ENCODE measurements at places on chromosomes 5 and 9.

DNA sequence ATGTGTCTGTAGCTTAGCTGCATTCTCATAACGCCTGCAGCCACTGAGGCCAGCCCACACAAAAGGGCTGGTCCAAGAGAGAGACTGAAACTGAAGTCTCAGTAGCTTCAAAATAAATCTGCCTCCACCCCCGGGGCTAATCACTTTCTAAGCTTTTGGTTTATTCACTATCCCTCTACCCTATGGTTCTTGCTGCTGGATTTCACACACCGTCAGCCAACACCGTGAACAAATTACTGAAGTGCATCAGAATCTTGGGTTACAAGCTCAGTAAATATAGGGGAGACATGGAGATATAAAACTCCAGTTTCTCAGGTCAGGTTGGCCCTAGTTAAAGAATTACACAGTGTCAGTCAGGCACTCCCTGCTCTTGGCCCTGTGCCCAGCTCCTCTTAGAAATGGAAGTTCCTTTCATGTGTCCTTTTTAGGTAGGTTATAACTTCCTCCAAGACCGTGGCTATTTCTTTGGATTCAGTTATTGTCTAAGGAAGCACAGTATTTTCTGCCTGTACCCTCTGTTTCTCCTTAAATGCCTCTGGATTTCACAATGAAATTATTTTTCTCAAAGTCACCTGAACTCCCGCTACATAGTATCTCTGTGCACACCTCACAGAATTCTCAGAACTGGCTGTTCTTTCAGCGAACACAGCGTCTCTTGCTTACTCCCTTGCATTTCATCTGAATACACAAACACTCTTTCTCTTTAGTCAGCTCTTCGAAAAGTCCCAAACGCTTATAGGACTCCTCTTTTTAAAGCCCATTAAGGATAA is 112.5 kb downstream of the FAM174A start:
- no peak for DNase-seq

GRCh38 chr9:83639266-83639665 is 16.3 kb downstream of the IDNK start:
- no peak for DNase-seq

GRCh38 chr5:143073766-143074165 is 303.6 kb downstream of the ARHGAP26 start:
- DNase-seq, result no peak

GRCh38 chr5:179699616-179700237 is 960 bp downstream of the CANX start:
- DNase-seq, result peak; percentile 8

GRCh38 chr5:112270299-112271293 is 148.5 kb downstream of the EPB41L4A start:
- DNase-seq, result no peak

GRCh38 chr9:38047301-38048251 is 21.5 kb downstream of the SHB start:
- no peak for DNase-seq

- peak; percentile 27 for DNase-seq
Observed at GRCh38 chr9:136045595-136046553, 49.2 kb downstream of the NACC2 start.

DNA sequence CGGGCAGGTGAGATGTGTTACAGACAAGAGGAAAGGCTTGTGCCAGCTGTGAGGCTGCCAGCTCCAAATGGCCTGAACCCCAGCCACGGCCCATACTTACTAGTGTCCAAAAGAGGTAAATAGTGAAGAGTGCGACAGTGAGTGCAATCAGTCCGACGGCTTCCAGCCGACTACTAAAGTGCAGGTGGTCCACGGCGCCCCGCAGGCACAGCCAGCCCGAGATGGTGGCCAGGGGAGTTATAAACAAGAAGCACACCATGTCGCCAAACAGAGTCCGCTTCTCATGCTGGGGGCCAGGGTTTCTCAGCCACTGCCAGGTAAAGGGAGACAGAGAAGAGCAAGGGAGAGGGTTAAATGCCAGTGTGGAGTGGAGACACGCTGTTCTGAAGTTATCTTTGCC is 101.1 kb downstream of the LMNB1 start:
- no peak for DNase-seq

GRCh38 chr9:137851516-137852267 is 25.9 kb upstream of the CACNA1B start:
- no peak for DNase-seq

- no peak for DNase-seq
Observed at GRCh38 chr5:570446-570845, 41.7 kb upstream of the CEP72 start.

GRCh38 chr9:84238652-84239051 is 101.9 kb downstream of the SLC28A3 start:
- DNase-seq, result no peak

DNA sequence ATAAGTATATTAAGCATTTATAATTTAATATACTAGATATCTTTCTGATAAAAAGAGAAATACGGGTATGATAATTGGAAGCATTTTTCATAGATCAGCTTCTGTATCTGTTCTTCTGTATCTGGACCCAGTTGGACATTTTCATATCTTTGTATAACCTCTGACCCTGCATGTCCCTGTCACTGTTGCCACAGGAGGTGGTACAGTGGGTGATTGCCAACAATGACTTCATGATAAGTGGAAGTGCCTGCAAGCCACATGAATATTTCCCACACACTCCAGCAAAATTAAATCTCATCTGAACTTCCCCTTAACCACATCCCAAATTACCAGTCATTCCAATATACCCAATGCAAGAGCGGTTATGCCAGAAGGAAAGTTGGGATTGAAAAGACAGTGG is 376.4 kb downstream of the ARRDC3 start:
- DNase-seq, result no peak

GRCh38 chr9:134618833-134619447 is 22.7 kb upstream of the COL5A1 start:
- no peak for DNase-seq

DNA sequence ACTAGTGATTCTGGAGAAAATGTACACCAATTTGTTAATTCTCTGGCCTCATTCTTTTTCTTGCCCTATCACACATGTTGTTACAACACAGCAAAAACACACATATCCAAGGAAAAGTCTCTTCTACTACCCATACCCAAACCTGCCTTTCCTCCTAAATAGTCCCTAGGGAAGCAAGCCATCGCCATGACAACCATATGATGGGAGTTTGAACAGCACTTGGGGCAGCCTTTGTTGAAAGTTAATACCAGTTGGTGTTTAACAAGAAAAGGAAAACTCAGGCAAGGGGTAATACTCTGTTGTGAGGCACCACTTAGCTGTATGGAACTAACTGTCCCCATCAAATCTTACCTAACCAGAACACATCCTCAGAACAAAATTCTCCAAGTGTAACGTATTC is 1.7 kb downstream of the TRPM3 start:
- no peak for DNase-seq

DNA sequence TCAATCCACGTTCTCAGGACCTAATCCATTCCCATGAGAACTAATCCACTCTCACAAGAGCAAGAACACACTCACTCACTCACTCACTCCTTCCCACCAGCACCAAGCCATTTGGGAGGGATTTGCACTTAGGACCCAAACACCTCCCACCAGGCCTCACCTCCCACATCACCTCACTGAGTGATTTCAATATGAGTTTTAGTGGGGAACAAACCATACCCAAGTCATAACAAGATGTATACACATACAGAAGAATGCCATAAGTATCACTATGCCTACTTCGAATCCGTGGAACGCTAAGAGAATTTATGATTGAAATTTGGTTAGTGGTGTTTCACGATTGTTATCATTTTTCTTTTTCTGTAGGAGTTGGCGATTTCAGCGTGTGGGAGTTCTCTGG is 29.3 kb upstream of the CTSL start:
- DNase-seq, result no peak

DNA sequence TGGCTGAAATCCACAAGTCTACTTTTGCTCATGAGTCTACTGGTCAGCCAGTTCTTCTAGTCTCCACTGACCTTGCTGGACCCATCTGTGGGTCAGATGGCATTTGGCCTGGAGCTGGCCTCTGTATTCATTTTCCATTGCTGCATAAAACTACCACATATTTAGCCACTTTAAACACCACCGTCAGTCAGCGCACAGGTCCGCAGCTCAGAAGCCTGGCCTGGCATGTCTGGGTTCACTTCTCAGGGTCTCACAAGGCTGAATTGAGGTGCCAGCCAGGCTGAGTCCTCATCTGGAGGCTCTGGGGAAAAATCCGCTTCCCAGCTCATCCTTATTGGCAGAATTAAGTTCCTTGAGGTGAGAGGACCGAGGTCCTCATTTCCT is 54.7 kb downstream of the BARX1 start:
- DNase-seq, result no peak

GRCh38 chr5:25754895-25755294 is 1110.1 kb upstream of the CDH10 start:
- no peak for DNase-seq

DNA sequence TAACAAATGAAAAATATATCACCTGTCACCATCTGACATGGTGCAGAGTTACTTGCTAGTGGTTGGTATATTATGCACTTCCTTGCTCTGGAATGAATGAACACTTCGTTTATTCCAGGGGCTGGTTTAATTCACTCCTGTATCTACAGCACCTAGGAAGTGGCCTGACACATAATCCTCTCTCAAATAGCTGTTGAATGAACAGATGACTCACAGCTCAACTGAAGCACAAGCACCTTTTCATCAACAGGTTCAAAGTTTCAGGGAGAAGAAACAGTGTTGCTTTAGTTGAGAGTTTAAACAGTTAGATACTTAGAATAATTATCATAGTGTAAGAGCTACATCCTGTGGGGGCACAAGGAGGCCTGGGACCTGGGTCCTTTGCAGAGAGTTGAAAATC is 135.0 kb upstream of the DAP start:
- no peak for DNase-seq

- no peak for DNase-seq
Observed at GRCh38 chr9:107946364-107947141, 457.0 kb upstream of the KLF4 start.

GRCh38 chr9:97411789-97412625 is at the start of gene TDRD7:
TSS of gene TDRD7 (plus strand) at chr9:97412096. CDS start at chr9:97428466, 16,370 bp downstream.
- DNase-seq, result peak; percentile 30

GRCh38 chr5:141779503-141779973 is 97.5 kb upstream of the ARAP3 start:
- DNase-seq, result no peak

GRCh38 chr5:160174290-160174689 is 55.0 kb upstream of the FABP6 start:
- DNase-seq, result no peak

- DNase-seq, result no peak
Observed at GRCh38 chr9:1320607-1321195, 270.5 kb downstream of the DMRT2 start.

GRCh38 chr9:86868616-86869015 is 78.7 kb downstream of the GAS1 start:
- no peak for DNase-seq

DNA sequence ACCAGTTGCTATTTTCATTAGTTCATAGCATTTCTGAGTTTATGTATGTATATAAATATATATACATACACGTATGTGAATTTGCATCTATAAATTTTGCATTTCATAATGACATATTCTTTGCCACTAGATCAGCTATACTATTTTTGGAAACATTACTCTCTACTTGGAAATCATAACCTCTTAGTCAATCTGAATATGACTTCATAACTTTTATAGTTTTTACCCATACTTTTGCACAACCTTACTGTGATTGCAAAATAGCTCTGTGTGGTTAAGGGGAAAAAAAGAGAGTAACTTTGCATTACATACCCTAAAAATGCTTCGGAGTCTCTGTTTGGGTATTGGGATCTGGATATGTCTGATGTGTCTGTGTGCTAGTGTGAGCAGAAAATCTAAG is 44.9 kb upstream of the ADAMTSL1 start:
- no peak for DNase-seq

GRCh38 chr9:94445863-94446262 is 109.0 kb upstream of the PCAT7 start:
- DNase-seq, result no peak

- no peak for DNase-seq
Observed at GRCh38 chr9:115642285-115642684, 511.3 kb upstream of the PAPPA start.

GRCh38 chr9:19102181-19102630 is 498 bp downstream of the HAUS6 start:
- peak; percentile 24 for DNase-seq

GRCh38 chr5:77867194-77867691 is 91.1 kb upstream of the TBCA start:
- no peak for DNase-seq

GRCh38 chr9:97848480-97849237 is 4.4 kb upstream of the FOXE1 start:
- DNase-seq, result no peak

- no peak for DNase-seq
Observed at GRCh38 chr5:13045897-13046551, 898.5 kb downstream of the DNAH5 start.

DNA sequence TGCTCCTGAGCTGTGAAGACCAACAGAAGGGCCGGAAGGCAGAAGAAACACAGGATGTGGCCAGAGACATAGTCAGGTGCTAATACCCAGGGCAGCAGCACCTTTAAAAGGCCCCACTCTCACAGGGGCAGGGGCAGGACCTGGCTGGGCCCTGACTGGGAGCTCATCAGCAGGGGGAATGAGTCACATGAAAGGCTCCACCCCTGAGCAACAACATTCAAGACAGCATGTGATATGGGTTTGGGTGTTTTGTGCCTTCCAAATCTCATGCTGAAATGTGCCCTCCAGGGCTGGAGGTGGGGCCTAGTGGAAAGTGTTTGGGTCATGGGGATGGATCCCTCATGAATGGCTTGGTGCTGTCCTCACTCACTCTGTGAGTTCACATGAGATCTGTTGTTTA is 181.7 kb downstream of the ERCC6L2 start:
- no peak for DNase-seq

GRCh38 chr9:136603216-136603615 is 57.4 kb upstream of the NOTCH1 start:
- no peak for DNase-seq

DNA sequence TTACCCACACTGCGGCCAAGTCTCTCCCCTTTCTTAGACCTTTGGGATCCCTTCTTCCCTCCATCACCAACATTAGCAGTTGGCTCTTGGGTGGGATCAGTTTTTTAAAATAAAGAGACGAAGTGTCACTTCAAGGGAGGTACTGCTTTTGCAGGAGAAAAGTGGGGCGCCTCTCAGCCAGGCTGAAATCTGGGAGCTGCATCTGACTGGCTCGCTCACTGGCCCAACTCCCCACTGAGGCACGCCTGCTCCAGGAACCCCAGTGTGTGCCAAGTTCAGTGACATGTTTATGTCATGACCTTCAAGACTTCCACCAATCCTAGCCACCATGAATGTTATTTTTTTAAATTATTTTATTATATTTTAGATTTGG is 130.5 kb downstream of the MVB12B start:
- DNase-seq, result no peak

Data from GF-D8 (cell line).